Caco-2 (cell line): ENCODE measurements at places on chromosomes 16 and 17.
A peak's percentile ranks its signal among the peaks of the same experiment; 100 is the strongest.

GRCh38 chr17:48563385-48563838, 14.7 kb downstream of the HOXB4 start:
- H3K36me3 ChIP-seq, result no peaks in the 10 kb centered on the region
- no peak for DNase-seq
- no peaks in the 10 kb centered on the region for H3K27me3 ChIP-seq
- H3K27ac ChIP-seq, result no peak overlapping the region
- no peak overlapping the region for H3K4me3 ChIP-seq
- peaks cover 8% of the 10 kb centered on the region; the same call in 1 of the 2 replicates for H3K4me1 ChIP-seq

DNA sequence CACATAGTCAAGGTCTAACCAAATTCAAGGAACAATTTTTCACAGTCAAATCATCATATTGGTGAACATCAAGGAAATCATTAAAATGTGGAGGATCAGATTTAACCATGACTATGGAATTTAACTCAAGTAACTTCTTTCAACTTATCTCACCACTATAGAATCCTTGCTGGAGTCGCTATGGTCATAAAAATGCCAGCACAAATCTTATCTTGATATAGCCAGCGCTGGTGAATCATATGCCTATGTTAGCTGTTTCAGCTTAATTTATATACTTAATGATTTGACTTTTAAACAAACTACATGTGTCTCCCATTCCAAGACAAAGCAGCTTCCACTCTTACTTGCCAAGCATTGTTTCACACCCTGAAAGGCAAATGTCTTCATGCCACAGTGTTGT, 416.4 kb downstream of the CDH11 start:
- DNase-seq, result no peak
- no peaks in the 10 kb centered on the region for H3K27me3 ChIP-seq
- H3K4me3 ChIP-seq, result no peak overlapping the region
- H3K4me1 ChIP-seq, result no peaks in the 10 kb centered on the region
- H3K27ac ChIP-seq, result no peak overlapping the region

GRCh38 chr16:24552705-24553246, 13.4 kb downstream of the RBBP6 start:
- DNase-seq, result no peak
- no peaks in the 10 kb centered on the region for H3K27me3 ChIP-seq
- no peak overlapping the region for H3K27ac ChIP-seq
- H3K4me1 ChIP-seq, result no peaks in the 10 kb centered on the region

GRCh38 chr16:55391760-55392375, 67.9 kb downstream of the IRX6 start:
- no peak overlapping the region for H3K4me3 ChIP-seq
- H3K4me1 ChIP-seq, result peaks cover 19% of the 10 kb centered on the region
- H3K36me3 ChIP-seq, result no peaks in the 10 kb centered on the region
- no peaks in the 10 kb centered on the region for H3K27me3 ChIP-seq

DNA sequence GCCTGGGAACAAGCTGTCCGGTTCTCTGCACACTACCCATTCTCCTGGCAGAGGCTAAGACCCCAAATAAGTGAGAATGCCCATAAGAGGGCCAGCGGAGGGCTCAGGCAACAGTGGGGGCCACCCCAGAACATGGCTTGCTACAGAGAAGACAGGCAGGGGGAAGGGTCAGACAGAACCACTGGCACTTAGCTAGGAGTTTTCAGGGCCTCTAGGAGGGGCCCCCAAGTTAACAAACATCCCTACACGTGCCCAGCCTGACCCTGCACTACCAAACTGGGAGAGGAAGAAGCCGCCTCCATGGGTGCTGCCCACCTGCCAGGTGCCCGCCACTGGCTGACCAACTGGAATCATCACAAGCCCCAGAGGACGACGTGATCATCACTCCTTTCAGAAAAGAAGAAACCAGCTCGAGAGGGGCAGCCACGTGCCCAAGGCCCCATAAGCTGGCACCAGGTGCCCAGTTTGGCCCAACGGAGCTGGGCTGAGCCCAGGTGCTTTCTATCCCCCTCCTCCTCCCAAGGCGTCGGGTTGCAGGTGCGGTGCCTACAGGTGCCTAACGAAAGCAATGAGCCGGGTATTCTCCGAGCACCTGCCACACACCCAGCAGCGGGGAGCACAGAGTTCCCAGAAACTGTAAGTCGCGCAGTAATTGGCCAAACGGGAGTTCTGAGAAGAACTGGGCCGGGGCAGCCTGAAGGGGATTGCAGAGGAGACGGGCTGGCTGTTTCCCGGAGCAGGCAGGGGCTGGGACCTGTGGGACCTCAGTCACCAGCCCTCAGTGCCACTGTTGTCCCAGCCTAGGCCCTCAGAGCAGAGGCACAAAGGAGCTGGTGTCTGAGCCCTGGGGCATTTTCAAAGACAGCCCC, 13.2 kb downstream of the RPH3AL start:
- no peaks in the 10 kb centered on the region for H3K27me3 ChIP-seq
- H3K36me3 ChIP-seq, result no peaks in the 10 kb centered on the region
- H3K27ac ChIP-seq, result peak overlapping the region; percentile 14
- H3K4me3 ChIP-seq, result no peak overlapping the region
- no peaks in the 10 kb centered on the region for H3K4me1 ChIP-seq

GRCh38 chr17:2259769-2260536, 43.6 kb downstream of the SMG6 start:
- H3K27ac ChIP-seq, result no peak overlapping the region
- H3K4me1 ChIP-seq, result no peaks in the 10 kb centered on the region
- no peak for DNase-seq
- no peak overlapping the region for H3K4me3 ChIP-seq
- no peaks in the 10 kb centered on the region; the same call in 1 of the 2 replicates for H3K36me3 ChIP-seq

GRCh38 chr16:57670196-57670595, 2.1 kb downstream of the ADGRG3 start:
- H3K4me1 ChIP-seq, result peaks cover 16% of the 10 kb centered on the region
- H3K36me3 ChIP-seq, result no peaks in the 10 kb centered on the region
- no peak for DNase-seq
- no peaks in the 10 kb centered on the region for H3K27me3 ChIP-seq
- H3K4me3 ChIP-seq, result no peak overlapping the region
- H3K27ac ChIP-seq, result no peak overlapping the region

- peaks cover 19% of the 10 kb centered on the region for H3K4me1 ChIP-seq
- H3K4me3 ChIP-seq, result no peak overlapping the region
- no peaks in the 10 kb centered on the region for H3K36me3 ChIP-seq
- H3K27ac ChIP-seq, result no peak overlapping the region
Observed at GRCh38 chr16:46691726-46692125, 2.3 kb downstream of the ORC6 start.

- H3K27ac ChIP-seq, result no peak overlapping the region
- H3K4me3 ChIP-seq, result no peak overlapping the region
- H3K27me3 ChIP-seq, result no peaks in the 10 kb centered on the region
- peaks cover 9% of the 10 kb centered on the region; the same call in 1 of the 2 replicates for H3K4me1 ChIP-seq
- DNase-seq, result no peak
Observed at GRCh38 chr16:69314534-69314933, 3.4 kb downstream of the VPS4A start.

GRCh38 chr16:66856801-66857200, 12.6 kb downstream of the CA7 start:
- H3K27me3 ChIP-seq, result no peaks in the 10 kb centered on the region
- no peak overlapping the region for H3K4me3 ChIP-seq
- H3K36me3 ChIP-seq, result no peaks in the 10 kb centered on the region
- no peak for DNase-seq

DNA sequence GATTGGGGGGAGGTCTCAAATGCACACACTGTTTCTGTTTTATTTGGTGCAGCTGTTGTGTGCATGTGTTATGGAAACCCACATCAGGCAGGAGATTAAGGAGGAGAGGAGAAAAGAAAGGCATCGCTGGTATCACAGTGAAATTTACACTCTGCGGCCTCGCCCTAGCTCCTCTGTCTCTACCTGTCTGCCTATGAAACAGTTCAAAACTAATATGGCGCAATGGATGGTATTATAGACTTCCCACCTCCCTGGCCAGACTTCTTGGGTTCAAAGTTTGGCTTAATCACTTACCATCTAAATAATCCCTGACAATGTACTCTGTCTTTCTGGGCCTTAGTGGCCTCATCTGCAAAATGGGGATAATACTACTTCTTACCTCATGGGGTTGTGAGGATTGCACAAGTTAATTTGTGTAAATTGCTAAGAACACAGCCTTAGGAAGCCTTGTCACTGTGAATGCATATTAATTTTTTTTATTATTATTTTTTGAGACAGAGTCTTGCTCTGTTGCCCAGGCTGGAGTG, 1.4 kb upstream of the ABCC1 start:
- DNase-seq, result no peak
- H3K27me3 ChIP-seq, result no peaks in the 10 kb centered on the region
- peaks cover 6% of the 10 kb centered on the region; the same call in 1 of the 2 replicates for H3K4me1 ChIP-seq
- no peak overlapping the region for H3K27ac ChIP-seq
- no peaks in the 10 kb centered on the region for H3K36me3 ChIP-seq

- no peaks in the 10 kb centered on the region for H3K4me1 ChIP-seq
- H3K27ac ChIP-seq, result no peak overlapping the region
- H3K4me3 ChIP-seq, result no peak overlapping the region
- no peaks in the 10 kb centered on the region for H3K36me3 ChIP-seq
- DNase-seq, result no peak
- no peaks in the 10 kb centered on the region for H3K27me3 ChIP-seq
Observed at GRCh38 chr17:41308251-41308917, 725 bp downstream of the KRTAP16-1 start.

DNA sequence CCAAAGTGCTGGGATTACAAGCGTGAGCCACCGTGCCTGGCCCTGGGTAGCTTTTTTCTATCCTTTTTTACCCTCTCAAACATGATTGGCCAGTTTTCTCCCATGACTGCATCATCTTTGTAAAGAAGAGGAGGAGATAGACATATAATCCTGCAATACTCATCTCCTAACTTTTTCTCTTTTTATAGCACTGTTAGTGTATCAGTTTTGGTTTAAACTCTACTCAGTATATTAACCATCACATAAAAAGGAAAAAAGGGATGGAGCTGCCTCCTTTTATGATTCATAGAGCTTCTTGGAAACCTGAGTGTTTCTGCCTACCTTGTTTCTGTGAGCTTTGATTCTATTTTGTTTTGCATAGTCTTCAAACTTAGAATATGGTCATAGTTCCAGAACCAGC, 12.0 kb upstream of the TMEM106A start:
- DNase-seq, result no peak
- H3K36me3 ChIP-seq, result peaks cover 2% of the 10 kb centered on the region; the same call in 1 of the 2 replicates
- H3K27ac ChIP-seq, result no peak overlapping the region

GRCh38 chr17:55450232-55450825, 28.7 kb upstream of the MMD start:
- H3K27me3 ChIP-seq, result no peaks in the 10 kb centered on the region
- no peaks in the 10 kb centered on the region for H3K36me3 ChIP-seq
- H3K4me3 ChIP-seq, result no peak overlapping the region
- peaks cover 81% of the 10 kb centered on the region for H3K4me1 ChIP-seq
- peak overlapping the region; percentile 87 for H3K27ac ChIP-seq

DNA sequence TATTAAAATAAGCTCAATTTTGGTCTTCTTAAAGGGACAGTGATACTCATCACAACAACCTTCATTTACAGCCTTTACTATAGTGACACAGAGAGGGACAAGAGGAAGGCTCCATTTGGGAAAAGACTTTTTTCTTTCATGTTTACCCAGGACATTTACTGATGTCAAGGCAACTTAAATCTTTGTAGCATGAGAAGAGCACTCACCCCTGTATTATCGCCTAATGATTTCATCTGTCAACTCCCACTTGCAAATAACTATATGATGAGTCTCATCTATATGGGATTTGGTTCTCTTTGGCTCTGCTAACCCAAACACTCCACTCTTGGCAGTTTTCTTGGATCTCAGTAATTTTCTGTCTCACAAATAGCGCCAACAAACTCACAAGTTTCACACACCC, 24.1 kb downstream of the BLMH start:
- peaks cover 32% of the 10 kb centered on the region for H3K4me1 ChIP-seq
- H3K27ac ChIP-seq, result no peak overlapping the region
- H3K27me3 ChIP-seq, result no peaks in the 10 kb centered on the region
- H3K4me3 ChIP-seq, result no peak overlapping the region
- DNase-seq, result no peak
- H3K36me3 ChIP-seq, result no peaks in the 10 kb centered on the region; the same call in 1 of the 2 replicates

- no peaks in the 10 kb centered on the region for H3K27me3 ChIP-seq
- no peak overlapping the region for H3K4me3 ChIP-seq
- DNase-seq, result no peak
- H3K36me3 ChIP-seq, result no peaks in the 10 kb centered on the region
- H3K27ac ChIP-seq, result no peak overlapping the region
- peaks cover 2% of the 10 kb centered on the region; the same call in 1 of the 2 replicates for H3K4me1 ChIP-seq
Observed at GRCh38 chr16:80040814-80041213, 440.3 kb upstream of the MAF start.

- no peak overlapping the region for H3K27ac ChIP-seq
- H3K36me3 ChIP-seq, result no peaks in the 10 kb centered on the region
- H3K4me1 ChIP-seq, result no peaks in the 10 kb centered on the region
Observed at GRCh38 chr17:36837195-36837938, 99.9 kb upstream of the LHX1 start.

GRCh38 chr17:37179893-37180292, 195.9 kb upstream of the C17orf78 start:
- no peaks in the 10 kb centered on the region for H3K4me1 ChIP-seq
- H3K27ac ChIP-seq, result no peak overlapping the region
- H3K4me3 ChIP-seq, result no peak overlapping the region
- H3K27me3 ChIP-seq, result no peaks in the 10 kb centered on the region
- peaks cover 1% of the 10 kb centered on the region for H3K36me3 ChIP-seq

- H3K27ac ChIP-seq, result no peak overlapping the region
- no peak for DNase-seq
- no peaks in the 10 kb centered on the region for H3K4me1 ChIP-seq
- H3K36me3 ChIP-seq, result no peaks in the 10 kb centered on the region
- H3K4me3 ChIP-seq, result no peak overlapping the region
Observed at GRCh38 chr17:45749831-45750335, 34.2 kb upstream of the CRHR1 start.

DNA sequence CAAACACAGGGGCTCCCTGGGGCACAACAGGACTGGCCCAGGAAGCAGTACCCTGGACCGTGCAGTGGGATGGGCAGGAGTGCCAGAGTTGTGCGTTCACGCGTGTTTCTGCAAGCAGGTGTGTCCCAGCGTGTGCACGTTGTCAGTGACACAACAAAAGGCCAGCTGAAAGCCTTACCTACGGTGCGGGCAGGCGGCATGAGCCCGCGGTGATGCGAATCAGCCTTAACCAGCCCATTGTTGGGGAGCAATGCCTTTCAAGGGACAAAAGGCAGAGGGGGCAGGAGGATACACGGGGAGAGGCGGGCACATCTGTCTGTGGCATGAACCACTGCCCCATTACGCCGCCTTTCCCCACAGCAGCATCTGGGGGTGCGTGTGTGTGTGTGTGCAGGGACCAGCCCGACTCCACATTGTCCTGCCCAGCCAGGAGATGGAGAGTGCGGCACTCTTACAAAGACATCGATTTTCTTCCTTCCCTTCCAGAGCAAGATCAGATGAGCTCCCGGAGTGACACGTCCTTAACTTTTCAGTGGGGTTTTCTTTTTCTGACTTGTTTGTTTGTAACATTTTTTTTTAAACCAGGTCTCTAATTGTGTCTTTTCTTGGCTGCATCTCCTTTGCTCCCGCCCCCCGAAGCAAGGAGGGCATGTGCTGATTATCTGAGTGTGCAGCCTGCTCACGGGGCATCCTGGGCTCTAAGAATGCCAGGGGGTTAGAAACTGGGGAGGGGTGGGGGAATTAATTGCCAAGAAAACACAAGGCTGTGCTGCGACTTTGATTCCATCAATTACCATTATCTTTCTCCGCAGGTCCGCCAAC, 158.1 kb downstream of the ZNF423 start:
- no peaks in the 10 kb centered on the region for H3K27me3 ChIP-seq
- no peak overlapping the region for H3K27ac ChIP-seq
- no peaks in the 10 kb centered on the region for H3K36me3 ChIP-seq
- DNase-seq, result no peak
- H3K4me1 ChIP-seq, result no peaks in the 10 kb centered on the region

- H3K36me3 ChIP-seq, result no peaks in the 10 kb centered on the region
- no peaks in the 10 kb centered on the region for H3K27me3 ChIP-seq
- H3K4me1 ChIP-seq, result no peaks in the 10 kb centered on the region
Observed at GRCh38 chr17:39325528-39326240, 75.7 kb downstream of the FBXL20 start.
